ENCODE measurements at places on chromosomes 4 and X.

DNA sequence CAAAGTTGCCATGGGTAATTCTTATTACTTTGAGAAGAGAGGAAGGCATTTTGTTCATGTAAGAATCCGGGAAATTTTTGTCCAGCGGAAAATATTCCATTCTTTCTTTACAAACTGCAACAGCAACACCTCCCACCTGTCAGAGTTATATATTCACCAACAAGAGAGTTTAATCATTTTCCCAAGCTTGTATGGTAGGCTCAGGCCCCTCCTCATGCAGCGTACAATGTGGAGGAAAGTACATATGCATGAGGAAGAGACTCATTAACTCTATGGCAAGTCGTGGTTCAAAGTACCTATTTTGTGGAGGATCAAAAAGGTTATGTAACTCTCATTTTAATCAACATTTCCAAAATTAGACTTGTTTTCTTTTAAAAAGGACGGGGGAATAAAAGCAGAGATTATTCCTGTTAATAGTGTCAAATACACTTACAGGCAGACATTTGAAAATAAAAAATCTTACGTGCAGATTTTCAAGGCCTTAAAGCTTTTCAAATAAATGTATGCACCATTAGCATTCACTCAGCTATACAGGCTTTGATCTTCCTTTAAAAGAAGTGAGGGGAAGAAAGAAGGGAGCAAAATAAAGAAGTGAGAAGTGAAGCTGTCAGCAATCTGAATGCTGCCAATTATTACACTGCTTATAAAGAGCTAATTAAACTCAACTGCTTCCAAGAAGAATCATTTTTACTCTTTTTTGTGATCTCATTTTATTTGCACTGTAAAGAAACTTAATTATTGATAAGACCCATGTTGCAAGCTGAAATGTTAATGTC lies 204.8 kb downstream of the FAT4 start:
- DNase-seq = no peak

DNA sequence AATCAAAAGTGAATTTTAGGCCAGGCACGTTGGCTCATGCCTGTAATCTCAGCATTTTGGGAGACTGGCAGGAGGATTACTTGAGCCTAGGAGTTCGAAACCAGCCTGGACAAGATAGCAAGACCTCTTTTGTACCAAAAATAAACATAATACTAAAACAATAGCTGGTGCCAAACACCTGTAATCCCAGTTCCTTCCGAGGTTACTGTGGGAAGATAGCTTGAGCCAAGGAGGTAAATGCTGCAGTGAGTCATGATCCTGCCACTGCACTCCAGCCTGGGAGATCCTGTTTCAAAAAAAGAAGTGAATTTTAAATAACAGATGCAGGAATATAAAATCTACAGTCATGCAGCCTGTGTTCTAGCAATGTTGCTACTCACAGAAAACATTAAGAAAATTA lies 488.3 kb downstream of the PPARGC1A start:
- no peak for DNase-seq

- no peak for DNase-seq
Measured at GRCh38 chr4:19999276-19999675, 252.4 kb upstream of the SLIT2 start.

DNA sequence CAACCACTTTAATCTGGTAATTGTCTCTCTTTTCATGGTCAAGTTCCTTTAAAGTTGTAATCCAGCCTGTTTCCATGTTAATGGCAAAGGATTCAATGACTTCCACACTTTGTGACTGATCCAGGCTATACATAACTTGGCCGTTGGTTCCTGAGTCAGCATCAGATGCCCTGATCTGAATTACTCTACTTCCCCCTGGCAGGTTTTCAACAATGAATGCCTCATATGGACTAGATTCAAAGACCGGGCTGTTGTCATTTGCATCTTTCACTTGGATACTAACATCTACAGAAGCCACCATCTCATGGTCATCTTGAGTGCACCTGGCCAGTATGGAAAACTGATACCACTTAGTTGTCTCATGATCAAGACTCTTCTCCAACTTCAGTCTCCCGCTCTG lies 62.6 kb upstream of the MTNR1A start:
- DNase-seq = no peak

- no peak for DNase-seq
Measured at GRCh38 chr4:170193496-170193895, 103.7 kb upstream of the AADAT start.

GRCh38 chrX:21354725-21355124 lies 19.5 kb upstream of the CNKSR2 start:
- no peak for DNase-seq

- DNase-seq = no peak
Measured at GRCh38 chrX:68398291-68398690, 35.0 kb downstream of the OPHN1 start.

GRCh38 chr4:66052426-66052825 lies 382.1 kb upstream of the EPHA5 start:
- DNase-seq = no peak

DNA sequence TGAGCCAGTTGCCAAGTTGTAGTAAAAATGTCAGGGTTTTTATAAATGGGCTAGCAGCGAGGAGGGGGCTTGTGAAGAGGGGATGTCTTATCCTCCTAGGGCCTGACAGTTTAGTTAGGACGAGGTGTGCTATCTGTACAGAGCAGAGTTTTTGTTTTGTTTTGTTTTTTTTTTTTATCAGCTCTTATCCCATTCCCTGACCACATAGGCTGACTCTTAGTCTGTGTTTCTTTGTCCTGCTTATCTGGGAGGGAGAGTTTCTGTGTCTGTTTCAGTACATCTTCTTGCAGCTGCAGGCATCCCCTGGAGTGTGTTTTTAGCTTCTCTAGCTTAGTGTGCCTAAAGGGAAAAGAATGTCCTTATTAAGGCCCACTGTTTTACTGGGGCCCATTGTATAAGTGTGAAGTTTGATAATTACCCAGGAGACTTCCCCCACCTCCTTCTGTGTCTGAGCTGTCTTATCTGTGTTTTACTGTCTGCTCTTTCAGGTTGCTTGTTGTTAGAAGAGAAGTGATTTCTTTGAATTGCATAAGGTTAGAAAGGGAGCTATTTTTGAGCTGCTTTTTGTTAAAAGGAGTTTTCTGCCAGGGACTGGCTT lies 32.0 kb downstream of the PAGE2 start:
- no peak for DNase-seq

- no peak for DNase-seq
Measured at GRCh38 chrX:3403748-3404147, 57.3 kb upstream of the MXRA5 start.

DNA sequence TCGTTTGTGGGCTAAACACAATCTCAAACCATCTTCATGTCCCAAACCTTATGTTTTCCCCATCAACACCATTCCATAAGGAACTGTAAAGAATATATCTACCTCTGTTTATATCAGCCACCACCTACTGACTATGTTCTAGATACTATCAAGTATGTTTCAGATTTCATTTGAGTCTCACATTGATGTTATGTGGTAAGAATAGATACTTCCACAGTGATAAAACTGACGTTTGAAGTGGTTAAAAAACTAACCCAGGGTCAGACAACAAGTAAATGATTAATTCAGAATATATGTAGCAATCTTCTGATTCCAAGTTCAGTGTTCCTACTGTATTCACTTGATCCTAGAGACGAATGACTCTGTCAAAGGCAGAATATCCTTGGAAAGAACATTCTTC lies 156.8 kb upstream of the RASGEF1B start:
- DNase-seq = no peak

DNA sequence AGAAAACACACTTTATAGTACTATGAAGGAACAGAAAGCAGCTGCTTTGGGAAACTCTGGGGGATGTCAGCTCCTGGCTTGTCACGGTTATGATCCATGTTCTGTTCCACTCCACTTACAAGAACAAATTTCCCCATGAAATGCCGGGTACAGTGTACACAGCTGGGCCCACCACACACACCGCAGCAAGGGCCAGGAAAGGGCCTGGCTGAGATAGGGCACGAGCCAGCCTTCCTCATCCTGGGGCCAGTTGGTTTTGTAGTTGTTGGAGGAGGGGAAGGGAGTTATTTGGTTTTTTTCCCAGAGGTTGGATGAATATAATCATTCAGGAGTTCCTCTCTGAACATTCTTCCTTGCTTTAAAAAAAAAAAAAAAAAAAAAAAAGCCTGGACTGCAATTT lies 56.8 kb downstream of the SEPSECS start:
- no peak for DNase-seq

GRCh38 chr4:67926485-67926884 lies 36.8 kb downstream of the TMPRSS11A start:
- DNase-seq = no peak

DNA sequence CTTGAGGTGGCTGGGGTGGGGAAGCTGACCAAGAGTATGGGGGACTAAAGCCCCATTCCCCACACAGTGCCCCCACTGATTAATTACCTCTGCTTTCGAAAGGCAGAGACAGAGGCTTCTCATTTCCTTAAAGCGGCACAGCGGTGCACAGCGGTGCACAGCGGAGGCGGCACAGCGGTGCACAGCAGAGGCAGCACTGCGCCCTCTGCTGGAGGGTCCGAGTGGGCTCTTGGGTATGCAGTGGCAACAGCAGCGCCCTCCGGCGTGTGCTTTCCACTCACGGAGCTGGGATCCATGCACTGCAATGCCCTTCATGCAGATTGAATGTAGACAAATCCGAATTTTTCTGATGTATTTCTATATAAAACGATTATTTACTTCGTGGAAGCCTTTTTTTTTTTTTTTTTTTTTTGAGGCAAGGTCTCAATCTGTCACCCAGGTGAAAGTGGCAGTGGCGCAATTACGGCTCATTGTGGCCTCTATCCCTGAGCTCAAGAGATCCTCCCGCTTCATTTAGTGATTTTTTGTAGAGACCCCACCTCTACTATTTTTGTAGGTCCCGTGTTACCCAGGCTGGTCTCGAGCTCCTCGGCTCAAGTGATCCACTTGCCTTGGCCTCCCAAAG lies 19.7 kb upstream of the PRPS2 start:
- DNase-seq = peak; percentile 82

- no peak for DNase-seq
Measured at GRCh38 chrX:36534900-36535299, 473.3 kb upstream of the FAM47C start.

- no peak for DNase-seq
Measured at GRCh38 chr4:17168571-17168970, 270.1 kb upstream of the LDB2 start.

GRCh38 chr4:82852751-82853285 lies 38.1 kb downstream of the SEC31A start:
- no peak for DNase-seq

GRCh38 chr4:87851953-87852352 lies 19.2 kb downstream of the MEPE start:
- no peak for DNase-seq

GRCh38 chr4:170743633-170744032 lies 653.9 kb upstream of the AADAT start:
- no peak for DNase-seq

GRCh38 chrX:100407147-100407783 lies 2.8 kb downstream of the PCDH19 start:
- DNase-seq = no peak

- no peak for DNase-seq
Measured at GRCh38 chr4:544386-545105, 31.5 kb downstream of the TMEM271 start.

DNA sequence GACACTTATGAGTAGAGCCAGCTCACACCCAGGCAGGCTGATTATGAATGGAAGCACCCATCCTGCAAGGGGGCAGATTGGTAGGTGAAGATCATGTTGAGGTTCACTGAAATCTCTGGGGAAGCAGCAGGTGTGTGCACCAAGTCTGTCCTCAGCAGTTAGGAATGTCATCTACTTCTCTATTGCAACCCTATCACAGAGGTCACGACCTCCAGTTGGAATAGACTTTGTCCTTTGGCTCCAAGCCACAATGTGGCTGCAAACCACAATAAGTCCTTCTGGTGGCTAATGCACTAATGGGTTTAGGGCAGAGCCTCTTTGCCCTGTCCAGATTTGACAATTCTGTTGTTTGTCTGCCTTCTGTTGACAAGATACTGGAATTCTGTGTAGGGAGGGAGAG lies 1056.7 kb downstream of the PCDH19 start:
- DNase-seq = no peak

GRCh38 chr4:107826421-107826980 lies 1.8 kb downstream of the SGMS2 start:
- DNase-seq = no peak

GRCh38 chr4:3115637-3116270 lies 41.3 kb downstream of the HTT start:
- no peak for DNase-seq

- DNase-seq = no peak
Measured at GRCh38 chrX:132272826-132273225, 53.6 kb upstream of the RAP2C start.

Data from activated CD4-positive, alpha-beta T cell treated with anti-CD3 and anti-CD28 coated beads, Interleukin-2, Interleukin-6, amounts not matched to agents 100 ng/mL and 50 ng/mL, durations not matched to agents 16 hours and 8 hours (primary cell).